Stimulated activated CD4-positive, alpha-beta T cell treated with anti-CD3 and anti-CD28 coated beads, Interleukin-4, amount 100 ng/mL, for 1 hour (primary cell): ENCODE measurements at places on chromosomes 4 and X.

DNA sequence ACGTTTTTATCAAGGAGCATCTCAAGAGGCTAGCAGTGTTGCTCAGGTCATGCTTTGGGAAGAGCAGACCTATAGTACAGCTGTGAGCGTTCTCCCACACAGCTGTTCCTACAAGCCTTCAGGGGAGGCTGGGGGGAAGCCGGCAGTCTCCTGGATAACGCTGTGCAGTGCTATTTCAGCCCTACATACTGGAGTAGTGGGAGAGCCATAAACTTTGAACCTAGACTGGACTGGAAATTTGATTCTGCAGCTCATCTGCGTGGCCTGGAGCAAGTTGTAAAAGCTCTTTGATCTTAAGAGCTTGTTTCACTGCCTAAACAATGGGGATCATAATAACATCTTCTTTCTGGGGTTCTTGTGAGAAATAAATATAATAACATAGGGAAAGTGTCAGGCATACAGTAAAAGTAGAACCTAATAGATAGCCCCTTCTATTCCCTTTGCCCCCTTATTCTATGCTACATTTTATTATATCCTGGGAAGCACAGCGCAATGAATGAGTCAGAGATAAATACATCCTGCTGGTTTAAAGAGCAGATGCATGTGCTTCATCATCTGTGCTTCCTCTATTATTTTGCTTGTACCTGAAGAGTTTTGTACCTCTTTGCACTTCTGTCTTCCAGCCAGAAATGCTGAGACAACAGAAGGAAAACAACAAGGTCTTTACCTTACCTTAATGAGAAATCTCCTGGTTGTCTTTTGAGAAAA is 14.7 kb upstream of the AMBN start:
- no peak for DNase-seq

DNA sequence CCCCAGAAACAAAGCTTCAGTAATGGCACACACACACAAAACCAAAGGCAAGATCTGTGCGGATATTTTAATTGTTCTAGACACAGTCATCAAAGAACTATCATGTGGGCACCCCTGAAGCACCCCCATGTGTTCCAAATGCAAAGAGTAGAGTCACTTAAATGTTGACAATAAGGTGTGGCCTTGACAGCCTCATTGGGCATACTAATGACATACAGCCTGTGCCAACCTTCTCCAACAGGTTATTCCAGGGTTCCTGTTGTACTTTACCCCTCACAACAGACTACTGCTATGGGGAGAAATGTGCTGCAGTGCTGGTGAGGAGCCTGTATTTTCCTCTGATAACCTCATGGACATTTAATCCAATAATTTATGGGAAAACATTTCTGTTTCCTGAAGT is 29.8 kb upstream of the CT47C1 start:
- DNase-seq = no peak

DNA sequence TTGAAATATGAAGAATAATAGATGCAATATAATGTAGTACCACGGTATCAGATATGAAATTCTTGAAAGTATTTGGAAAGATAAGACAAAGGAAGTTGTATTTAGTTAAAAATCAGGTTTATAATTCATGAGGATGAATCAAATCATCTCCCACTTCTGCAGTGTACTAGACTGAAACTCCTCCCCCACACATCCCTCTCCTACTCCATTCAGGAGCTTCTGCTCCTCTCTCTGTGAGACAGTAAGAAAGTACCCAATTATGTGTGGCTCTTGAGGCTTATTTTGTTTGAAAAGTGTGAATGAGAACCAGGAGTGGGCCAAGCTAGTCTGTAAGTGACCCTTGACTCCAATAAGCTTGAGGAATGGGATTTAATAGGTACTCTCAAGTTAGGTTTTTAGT is 9.5 kb downstream of the SLAIN2 start:
- no peak for DNase-seq

GRCh38 chrX:136447308-136447707 is 40.4 kb upstream of the BRS3 start:
- DNase-seq = no peak

DNA sequence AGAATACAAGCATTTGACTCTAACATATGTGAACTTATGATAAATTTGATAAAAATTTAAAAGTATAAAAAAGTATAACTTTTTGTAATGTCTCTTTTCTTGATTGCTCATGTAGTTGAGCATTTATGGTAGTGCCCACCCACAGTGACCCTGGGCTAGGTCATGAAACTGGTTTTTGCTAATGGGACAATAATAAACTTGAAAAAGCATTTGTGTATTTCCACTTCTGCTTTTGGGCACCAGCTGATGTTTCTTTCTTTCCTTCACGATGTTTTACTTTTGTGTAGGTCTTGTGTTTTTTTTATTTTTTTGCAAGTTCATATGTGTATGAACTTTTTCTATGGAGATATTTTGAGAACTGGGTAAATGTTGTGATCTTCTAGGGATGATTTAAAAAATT is 313.1 kb downstream of the CBLL2 start:
- DNase-seq = no peak

DNA sequence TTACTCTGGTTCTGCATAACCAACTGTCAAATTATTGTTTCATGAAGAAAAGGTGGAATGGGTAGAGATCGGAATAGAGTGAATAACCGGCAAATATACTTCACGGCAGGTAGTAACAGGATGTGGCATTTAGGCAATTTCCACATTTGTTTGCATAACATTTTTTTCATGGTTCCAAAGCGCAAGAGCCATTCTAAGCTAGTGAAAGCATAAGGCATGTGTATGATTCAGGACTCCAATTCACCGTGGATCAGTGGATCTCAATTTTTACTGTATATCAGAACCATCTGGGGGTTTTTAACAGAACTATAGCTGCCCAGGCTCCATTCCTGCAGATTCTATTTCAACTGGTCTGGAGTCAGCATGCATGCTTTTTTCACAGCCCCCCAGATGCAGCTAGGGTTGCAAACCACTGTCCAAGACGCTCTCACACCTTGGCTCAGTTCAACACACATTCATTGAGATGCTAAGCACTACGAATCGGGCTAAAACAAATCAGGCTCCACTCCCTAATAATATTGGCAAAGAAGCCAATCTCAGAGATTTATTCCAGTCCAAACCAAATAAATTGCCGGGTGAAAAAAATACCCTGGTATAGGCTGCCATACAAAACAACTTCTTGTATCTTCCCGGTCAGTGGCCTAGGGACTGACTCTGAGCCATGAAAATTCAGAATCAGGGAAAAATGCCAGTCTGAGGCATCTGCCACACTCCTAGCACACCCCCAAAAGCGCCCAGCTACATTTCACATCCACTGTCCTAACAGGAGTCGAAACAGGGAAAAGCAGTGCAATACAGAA is 30.0 kb downstream of the AFAP1 start:
- DNase-seq = no peak
